ENCODE measurements at places on chromosomes 2 and 18. TPM values are rescaled to one million over a fixed set of nuclear protein-coding genes. Genes with fewer than 3 reads are reported as not detected.

- no peak for DNase-seq
Observed at GRCh38 chr2:239677453-239678185, 276.8 kb upstream of the HDAC4 start.

GRCh38 chr2:32264422-32265105 is at the start of gene NLRC4:
Gene NLRC4 (minus strand): TSS chr2:32264886. CDS start chr2:32256775, 8,111 bp downstream.
- no peak for DNase-seq

DNA sequence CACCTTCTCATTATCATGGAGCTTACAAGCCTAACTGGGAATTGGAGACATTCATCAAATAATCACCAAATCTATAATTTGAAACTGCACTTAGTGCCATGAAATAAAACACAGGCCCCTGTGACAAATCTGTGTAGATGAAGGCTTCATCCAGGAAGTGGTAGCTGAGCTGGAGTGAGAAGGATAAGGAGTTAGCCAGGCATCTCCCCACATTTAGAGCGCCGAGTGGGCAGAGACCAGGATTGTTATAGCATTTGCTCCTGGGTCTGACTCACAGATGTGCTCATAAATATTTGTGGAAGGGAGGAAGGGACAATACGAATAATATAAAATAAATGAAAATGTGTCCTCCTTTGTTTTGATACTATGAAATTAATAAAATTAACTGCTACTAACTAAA is 2.5 kb upstream of the MAT2A start:
- peak; percentile 56 for DNase-seq

- DNase-seq: no peak
Observed at GRCh38 chr2:42337846-42338566, 23.0 kb downstream of the COX7A2L start.

- no peak for DNase-seq
Observed at GRCh38 chr2:128986867-128987268, 668.2 kb upstream of the HS6ST1 start.

DNA sequence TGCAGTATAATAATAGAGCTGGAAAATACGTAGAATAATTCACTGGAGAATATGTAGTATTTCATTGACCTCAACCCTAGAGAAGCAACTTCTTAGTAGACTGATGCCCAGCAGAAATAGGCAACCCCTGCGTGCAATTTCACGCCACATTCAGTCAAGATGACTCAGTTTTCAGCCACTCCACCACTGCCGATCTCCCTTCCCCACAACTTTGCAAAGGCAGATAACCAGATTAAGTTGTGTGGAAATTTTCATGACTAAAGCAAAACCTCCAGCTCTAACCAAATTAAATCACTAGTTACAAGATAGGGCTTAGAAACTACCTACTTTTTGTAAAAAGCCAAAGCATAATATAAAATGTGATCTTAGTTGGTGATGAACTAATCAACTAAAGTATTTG is 63.3 kb upstream of the STK17B start:
- no peak for DNase-seq

DNA sequence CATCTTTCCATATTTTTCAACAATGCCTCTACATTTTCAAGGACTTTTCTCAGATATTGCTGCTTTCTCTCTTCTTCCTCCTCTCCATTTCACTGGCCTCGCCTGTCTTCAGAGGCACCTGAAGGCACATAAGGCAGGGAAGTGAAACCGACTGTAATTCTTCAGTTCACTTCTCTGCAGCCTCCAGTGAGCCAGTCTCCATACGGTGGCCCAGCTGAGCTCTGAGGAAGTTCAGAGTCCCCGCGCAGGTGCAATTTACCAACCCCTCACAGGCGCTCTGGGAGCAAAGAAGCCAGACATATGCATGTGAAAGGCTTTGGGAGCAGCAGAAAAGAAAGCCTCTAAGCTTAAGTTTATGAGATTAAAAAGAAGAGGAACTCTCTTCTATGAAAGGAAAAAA is 12.4 kb downstream of the KLHL14 start:
- DNase-seq: no peak

DNA sequence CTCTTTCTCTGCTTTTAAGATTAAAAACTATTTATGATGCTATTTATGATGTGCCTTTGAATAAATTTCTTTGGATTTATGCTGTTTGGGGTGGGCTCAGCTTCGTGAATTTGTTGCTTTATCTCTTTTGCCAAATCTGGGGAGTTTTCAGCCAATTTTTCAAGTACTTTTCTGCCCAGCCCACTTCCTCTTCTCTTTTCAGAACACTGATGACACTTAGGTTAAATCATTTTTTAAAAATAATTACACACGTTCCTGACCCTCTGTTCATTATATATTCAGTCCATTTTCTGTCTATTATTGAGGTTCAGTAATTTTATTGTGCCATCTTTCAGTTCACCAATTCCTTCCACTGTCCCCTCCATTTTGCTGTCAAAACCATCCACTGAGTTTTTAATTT is 14.8 kb upstream of the BCL2L11 start:
- no peak for DNase-seq

- no peak for DNase-seq
Observed at GRCh38 chr2:152622219-152622618, 95.0 kb downstream of the PRPF40A start.

- DNase-seq: no peak
Observed at GRCh38 chr2:158066046-158066713, 35.5 kb upstream of the UPP2 start.

- no peak for DNase-seq
Observed at GRCh38 chr2:111691164-111691875, 192.7 kb downstream of the ANAPC1 start.

- DNase-seq: no peak
Observed at GRCh38 chr18:22613788-22614187, 196.1 kb upstream of the CTAGE1 start.

GRCh38 chr2:72233211-72233610 is 85.5 kb upstream of the CYP26B1 start:
- DNase-seq: no peak

- DNase-seq: no peak
Observed at GRCh38 chr2:186530314-186530713, 44.3 kb downstream of the ZC3H15 start.

GRCh38 chr18:68387246-68387645 is 327.7 kb downstream of the TMX3 start:
- peak; percentile 11 for DNase-seq

GRCh38 chr2:60541056-60541651 is 12.3 kb downstream of the BCL11A start:
- DNase-seq: no peak

- DNase-seq: peak; percentile 32
Observed at GRCh38 chr18:26574958-26575864, 26.9 kb upstream of the KCTD1 start.

DNA sequence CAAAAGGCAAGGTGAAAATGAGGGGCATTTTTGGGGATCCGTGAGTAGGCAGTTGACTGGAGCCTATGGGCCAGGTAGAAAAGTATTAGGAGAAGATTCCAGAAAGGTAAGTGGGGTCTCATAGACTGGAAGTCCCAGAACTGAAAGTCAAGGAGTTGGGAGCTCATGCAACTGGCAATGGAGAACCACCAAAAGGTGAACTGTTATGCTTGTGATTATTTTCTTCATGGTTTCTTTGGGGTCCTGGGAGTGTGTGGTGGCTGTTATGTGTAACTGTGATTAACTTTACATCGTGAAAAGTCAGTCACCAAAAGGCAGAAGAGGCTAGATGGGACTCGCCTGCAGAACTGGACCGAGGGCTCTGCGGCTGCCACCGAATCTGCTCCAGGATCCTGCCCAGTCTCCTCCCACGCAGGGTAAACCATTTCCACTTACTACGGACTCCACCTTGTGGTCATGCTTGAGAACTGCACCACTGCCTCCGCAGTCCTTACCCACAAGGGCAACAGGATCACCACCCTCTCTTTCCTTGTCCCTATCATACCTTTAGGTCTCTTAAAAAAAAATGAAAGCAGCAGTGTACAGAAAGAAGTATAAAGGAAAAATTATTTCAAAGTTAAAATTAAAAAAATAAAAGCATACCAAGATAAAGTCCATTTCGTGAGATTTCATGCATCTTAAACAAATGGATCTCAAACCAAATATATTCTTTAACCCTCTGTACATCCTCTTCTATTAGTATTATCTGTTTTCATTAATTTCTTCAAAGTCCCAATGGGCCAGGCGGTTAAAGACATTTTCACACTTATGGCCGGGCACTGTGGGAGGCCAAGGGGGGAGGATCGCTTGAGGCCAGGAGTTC is 15.6 kb upstream of the CEP68 start:
- no peak for DNase-seq

GRCh38 chr2:30252723-30253701 is 21.7 kb downstream of the LBH start:
- DNase-seq: peak; percentile 40

DNA sequence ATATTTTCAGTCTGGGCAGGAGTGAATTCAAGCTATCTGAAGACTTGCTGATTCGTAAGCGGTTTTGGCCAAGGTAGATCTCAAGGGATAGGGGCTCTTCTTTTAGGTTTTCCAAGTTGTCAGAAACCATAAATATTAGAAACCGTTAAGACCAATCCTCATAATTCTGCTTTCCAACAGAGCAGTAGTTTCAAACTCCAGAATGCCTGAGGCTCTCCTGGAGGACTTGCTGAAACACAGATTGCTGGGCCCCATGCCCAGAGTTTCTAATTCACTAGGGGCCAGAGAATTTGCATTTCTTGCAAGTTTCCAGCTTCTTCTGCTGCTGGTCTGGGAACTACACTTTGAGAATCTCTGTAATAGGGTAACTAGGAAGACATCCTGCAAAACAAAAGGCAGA is 1855.7 kb upstream of the CELF4 start:
- no peak for DNase-seq

GRCh38 chr2:229661478-229661877 is 52.9 kb downstream of the DNER start:
- DNase-seq: no peak

GRCh38 chr2:218557941-218558340 is 10.2 kb downstream of the USP37 start:
- DNase-seq: no peak

DNA sequence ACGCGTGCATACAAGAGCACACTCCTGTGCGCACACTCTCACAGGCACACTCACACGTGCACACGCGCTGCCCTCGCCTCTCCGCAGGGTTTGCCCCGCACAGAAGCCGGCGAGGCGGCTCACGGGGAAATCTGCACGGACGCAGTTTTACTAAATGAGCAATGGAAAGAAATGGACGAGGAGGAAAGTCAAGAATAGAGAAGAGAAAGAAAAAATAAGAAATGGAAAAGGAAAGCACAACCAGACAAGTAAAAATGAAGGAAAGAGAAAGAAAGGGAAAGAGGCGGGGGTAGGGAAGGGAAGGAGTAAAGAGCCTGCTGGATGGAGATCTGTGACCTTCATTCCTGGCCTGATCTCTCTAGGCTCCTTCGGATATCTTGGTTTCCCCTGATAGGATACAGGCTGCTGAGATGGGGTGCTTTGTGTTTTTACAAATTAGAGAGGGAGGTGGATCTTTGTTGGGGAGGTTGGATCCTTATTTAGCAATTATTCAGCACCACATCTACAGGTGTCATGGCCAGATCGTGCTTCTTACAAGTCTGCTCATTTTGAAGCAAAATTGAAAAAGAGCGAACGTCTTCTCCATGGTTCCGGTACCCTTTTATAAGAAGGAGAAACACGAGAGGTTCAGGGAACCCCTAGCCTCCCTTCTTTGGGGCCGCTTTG is 693 bp upstream of the LRP2 start:
- no peak for DNase-seq

GRCh38 chr18:14085770-14086457 is 46.3 kb downstream of the ZNF519 start:
- DNase-seq: no peak

DNA sequence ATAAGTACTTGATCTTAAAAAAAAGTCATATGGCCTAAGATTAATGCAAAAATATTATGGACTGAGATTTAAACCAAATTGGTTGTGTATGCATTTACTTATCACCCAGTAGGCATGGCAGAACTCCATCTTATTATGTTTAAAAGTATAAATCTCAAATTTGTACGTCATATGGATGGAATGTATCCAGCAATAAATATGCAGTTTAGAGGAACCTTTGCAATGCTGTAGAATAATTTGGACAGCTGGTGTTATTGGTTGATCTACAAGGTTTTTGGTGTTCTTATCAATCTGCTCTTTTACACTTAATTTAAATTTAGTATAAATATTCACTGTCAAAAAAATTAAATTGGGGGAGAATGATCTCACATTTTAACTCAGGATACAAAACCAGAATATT is 640.2 kb downstream of the SATB2 start:
- DNase-seq: no peak

Gene ITPRID2
- polyA plus RNA-seq: 62.9 TPM

Gene CDK15
- 11.4 TPM for polyA plus RNA-seq

Gene TMEFF2
- 0.25 TPM for polyA plus RNA-seq

Gene WDR12
- 26.3 TPM for polyA plus RNA-seq

Gene SULT1C2
- polyA plus RNA-seq: not detected

Gene ZSWIM2
- polyA plus RNA-seq: 0.04 TPM

Gene ACTR1B
- polyA plus RNA-seq: 64.6 TPM

Gene AMER3
- not detected for polyA plus RNA-seq

Gene WDR35
- polyA plus RNA-seq: 5.1 TPM

Gene MAB21L4
- not detected for polyA plus RNA-seq

Gene GCFC2
- 6.9 TPM for polyA plus RNA-seq

Gene KLHL14
- polyA plus RNA-seq: not detected

Gene GKN1
- polyA plus RNA-seq: not detected

Gene GPR39
- polyA plus RNA-seq: 1.9 TPM

Gene ACTG2
- 81.3 TPM for polyA plus RNA-seq

Gene TLX2
- polyA plus RNA-seq: not detected

Gene SCN3A
- polyA plus RNA-seq: 0.78 TPM

Gene POTEI
- not detected for polyA plus RNA-seq

Gene PLEK
- not detected for polyA plus RNA-seq
